ENCODE measurements at places on chromosomes 11 and 22.

GRCh38 chr11:74646215-74646614 is 53.8 kb downstream of the POLD3 start:
- DNase-seq = no peak

DNA sequence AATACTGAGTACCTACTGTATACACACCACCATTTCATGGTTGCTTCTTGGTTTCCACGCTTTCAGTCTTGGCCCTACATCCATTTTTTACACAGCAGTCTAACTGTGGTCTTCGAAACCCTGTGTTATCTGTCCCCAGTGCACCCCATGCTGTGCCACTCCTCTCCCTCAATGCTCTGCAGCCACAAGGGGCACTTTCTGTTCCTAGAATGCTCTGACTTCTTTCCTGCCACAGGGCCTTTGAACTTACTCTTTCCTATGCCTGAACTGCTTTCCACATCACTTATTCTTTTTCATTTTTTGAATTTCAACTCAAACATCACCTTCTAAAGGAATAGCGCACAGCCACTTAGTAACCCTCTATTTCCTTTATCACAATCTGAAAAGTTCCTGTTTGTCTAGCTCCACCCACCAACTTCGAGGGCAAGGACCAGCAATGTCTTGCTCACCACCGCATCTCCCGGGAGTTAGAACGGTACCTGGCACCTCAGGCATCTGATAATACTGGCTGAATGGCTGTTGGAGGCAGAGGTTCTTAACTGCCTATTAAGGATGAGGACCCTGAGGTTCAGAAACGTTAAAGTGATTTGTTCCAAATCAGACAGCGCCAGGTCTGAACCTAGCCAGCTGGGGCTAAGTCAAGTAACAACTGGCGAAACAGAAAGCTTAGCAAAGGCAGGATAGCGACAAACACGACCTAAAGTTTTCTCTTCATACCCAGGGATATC is 568 bp downstream of the ALG8 start:
- DNase-seq = peak; percentile 5

- no peak for DNase-seq
Observed at GRCh38 chr11:5705688-5706087, 16.1 kb downstream of the TRIM22 start.

DNA sequence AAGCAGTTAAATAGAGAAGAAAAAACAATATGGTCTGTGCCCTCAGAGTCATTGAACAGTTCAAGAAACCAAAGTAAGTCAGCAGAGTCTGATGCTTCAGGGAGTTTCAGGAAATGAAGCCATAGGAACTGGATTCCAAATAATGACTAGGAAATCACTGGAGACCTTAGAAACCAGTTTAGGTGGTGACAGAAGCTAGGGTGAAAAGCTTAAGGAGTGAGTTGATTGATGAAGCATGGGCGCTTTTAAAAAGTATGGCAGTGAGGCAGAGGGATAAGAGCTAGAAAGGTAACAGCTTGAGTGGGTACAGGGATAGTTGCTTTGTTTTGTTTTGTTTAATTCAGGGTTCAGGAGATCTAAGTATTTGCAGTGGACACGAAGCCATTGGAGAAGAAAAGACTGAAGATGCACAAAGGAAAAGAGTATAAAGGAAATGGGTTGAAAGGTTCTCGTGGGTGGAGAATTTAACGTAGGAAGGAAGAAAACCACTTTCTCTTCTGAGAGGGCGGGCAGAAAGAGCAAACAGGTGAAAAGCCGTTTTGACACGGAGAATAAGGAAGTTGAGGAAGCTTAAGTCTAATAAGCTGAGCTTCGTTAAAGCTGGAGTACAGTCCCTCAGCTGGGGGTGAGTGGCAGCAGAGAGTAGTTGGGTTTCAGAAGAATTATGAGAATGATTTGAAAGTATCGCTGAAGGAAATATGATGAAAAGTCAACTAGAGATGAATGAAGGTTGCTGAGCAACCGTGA is 14.8 kb downstream of the SGSM3 start:
- no peak for DNase-seq

DNA sequence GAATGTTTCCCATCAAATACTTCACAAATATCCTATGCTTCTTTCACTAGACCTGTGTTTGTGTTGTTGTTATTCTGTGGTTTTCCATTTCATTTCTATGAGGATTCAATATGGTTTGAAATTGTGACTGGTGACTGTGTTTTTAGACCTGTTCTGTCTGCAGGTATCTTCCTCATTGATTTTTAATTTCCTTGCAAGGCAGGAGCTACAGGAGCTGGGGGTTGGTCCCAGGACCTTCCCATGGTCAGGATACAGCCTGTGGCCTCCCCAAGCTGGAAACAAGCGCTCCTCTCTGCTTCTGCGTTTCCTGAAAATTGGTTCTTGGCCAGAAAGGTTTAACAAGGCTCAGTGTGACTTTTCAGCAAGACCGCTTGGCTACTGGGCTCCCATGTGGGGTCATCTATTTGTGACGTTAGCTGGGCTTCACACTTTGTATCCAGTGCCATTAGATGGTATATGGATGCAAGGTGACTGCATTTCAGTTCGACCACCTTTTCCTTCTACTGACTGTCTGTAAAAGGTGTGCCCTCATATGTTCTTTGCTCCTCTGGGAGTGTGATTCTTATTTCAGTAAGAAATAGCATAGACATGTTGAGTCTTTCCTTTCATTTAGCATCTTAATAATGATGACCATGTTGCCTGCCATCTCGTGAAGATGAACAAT is 21.5 kb downstream of the IGLL5 start:
- no peak for DNase-seq

- DNase-seq = no peak
Observed at GRCh38 chr11:115345361-115345760, 158.9 kb downstream of the CADM1 start.

DNA sequence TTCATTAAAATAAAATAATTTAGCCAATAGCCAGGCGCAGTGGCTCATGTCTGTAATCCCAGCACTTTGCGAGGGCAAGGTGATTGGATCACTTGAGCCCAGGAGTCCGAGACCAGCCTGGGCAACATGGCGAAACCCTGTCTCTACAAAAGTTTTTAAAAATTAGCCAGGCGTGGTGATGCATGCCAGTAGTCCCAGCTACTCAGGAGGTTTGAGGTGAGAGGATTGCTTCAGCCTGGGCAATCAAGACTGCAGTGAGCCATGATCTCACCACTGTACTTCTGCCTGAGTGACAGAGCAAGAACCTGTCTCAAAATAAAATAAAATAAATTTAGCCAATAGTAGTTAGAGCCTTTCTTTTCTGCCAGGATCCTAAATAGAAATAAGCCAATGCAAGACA is 12.2 kb downstream of the HPS5 start:
- DNase-seq = no peak

- DNase-seq = no peak
Observed at GRCh38 chr11:16795146-16795545, 56.7 kb downstream of the C11orf58 start.

DNA sequence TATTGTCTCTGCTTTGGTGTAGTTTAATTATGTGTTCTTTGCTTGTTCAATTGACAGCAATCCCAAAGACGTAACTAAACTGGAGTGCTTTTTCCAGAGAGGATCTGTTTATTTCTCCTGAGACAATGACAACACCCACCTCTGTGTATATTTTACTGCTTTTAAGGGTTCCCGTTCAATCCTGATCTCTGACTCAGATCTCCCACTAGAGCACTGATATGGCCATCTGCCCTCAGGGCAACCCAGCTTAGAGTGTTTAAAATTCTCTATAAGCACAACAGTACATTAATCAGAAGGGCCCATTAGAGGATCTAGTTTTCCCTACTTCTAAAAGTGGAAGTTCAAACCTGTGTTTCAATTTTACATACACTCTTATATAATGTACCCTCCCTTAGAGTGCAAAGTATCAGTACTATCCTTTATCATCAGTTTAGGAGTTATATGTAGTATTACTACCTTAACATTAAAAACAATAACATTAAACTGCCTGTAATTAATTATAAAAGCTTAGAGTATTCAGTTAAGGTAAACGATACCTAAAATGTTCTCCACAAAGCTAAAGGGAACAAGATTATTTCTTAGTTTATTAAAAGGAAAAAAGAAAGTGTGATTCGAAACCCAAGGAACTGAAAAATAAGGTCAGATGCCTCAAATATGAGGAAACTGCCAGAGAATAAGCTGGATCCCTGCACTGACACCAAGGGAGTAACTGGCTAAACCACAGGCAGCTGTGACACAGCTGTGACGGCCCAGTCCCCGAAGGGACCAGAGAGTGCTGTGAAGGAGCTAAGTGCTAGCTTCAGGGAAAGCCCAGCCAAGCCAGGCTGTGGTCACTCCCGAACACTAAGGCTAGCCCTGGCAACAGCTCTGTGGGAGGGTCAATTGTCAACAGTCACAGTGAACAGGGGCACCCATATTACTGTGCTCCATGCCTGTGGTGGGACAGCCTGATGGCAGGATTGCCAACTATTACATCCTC is 15.2 kb downstream of the UFD1 start:
- DNase-seq = no peak

DNA sequence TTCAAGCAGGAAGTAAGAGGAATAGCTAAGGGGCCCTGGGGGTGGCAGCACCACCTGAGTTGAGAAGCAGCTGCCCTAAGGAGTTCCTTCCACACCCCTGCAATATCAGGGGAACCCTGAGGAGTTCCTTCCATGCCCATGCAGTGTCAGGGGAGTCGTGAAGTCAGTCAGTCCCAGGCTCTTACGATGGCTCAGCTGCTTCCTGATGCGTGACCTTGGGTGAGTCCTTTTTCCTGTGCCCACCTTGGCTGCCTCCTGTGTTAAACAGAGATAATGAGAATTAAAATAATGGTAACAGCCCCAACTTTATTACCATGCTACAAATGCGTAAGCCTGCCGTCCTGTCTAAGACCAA is 181.1 kb downstream of the MIAT start:
- no peak for DNase-seq

DNA sequence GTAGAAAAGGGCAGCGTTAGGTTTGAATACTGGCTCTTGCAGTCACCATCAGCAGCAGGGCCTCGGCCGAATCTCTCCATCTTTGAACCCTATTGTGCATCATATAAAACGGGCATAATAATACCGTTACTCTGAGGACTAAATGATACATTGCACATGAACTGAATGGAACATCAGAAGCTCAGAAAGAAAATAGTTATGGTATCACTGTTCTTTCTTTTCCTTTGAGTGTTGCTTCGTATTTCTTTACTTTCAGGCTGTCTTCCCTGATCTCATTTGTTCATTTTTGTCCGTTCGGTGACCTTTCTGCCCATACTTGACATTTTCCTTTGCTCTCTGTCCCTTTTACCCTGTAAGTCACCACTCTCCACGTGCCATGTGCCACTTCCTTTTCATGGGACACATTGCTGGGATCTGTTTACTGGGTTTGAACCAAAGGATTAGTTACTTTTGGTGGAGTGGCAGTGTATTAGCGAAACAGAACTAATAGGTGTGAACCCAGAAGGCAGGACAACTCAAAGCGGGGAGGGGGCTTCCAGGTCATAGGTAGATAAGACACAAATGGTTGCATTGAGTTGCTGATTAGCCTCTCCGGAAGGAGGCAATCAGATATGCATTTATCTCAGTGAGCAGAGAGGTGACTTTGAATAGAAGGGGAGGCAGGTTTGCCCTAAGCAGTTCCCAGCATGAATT is 717 bp upstream of the ZNF202 start:
- DNase-seq = no peak

GRCh38 chr11:126484266-126484665 is 128.8 kb downstream of the ST3GAL4 start:
- no peak for DNase-seq

GRCh38 chr11:86370171-86370570 is 4.5 kb upstream of the CCDC81 start:
- DNase-seq = no peak

GRCh38 chr11:114025329-114025907 is 34.1 kb upstream of the ZBTB16 start:
- DNase-seq = no peak

DNA sequence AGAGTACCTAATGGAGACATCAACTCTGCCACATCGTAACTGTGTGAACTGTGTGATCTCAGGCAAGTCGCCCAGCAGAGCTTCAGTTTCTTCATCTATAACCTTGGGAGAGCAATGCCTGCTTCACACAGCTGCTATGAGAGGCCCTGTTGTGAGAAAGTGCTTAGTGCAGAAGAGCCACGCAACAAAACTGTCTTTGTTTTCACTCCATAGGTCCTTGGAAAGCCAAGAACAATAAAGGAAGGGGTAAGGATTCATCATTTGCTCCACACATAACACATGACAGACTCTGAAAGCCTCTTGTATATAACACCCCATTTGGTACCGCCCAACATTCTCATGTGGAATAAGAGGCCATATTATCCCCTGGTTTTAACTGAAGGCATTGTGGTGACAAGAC is 231.9 kb upstream of the ISX start:
- no peak for DNase-seq

DNA sequence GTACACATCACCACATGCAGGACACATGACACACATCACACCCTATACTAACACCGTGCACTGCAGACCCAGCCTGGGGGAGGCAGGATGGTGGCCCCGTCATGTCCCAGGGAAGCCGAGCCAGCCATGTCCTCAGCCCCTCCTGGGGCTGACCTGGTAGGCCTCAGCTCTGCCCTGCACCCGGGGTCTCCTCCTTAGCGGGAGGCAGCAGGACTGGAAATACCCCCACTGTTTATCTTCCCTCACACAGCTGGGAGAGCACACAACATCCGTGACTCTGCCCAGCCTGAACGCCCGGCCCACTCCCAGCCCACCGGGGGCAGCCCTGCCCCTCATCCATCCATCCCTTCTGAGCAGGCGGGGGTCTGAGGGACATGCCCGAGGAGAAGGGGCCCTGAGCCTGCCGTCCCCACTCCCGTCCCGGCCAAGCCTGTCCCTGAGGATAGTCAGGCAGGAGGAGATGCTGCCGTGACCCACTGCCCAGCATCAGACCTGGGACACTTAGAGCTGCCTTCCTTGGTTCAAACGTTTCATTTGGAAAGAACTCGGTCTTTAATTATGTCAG is 945.0 kb downstream of the BRD1 start:
- no peak for DNase-seq

- no peak for DNase-seq
Observed at GRCh38 chr11:13287681-13288080, 10.1 kb downstream of the BMAL1 start.

GRCh38 chr11:44241851-44242250 is 68.1 kb downstream of the ALX4 start:
- DNase-seq = no peak

GRCh38 chr11:78350091-78350645 is 67.5 kb downstream of the GAB2 start:
- no peak for DNase-seq

GRCh38 chr11:65802841-65803240 is 16.0 kb downstream of the OVOL1 start:
- no peak for DNase-seq

- DNase-seq = no peak
Observed at GRCh38 chr11:110973401-110973980, 261.3 kb upstream of the ARHGAP20 start.

DNA sequence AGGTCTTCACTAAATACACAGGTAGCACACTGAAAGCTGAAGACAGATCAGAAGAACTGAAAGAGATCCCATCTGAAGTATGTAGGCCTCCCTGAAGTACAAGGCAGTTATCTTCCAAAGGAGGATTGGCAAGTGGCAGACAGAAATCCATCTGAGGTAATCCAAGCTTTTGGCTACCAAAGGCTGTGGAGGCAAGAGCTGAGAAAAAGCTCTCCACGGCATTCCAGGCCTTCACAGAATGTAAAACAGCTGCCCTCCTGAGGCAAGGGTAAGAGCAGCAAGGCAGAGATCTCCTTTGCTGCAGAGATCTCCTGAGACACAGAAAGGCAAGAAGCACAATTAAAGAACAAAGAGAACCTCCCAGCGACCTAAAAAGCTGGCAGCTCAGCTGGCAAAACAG is 19.1 kb downstream of the PIK3C2A start:
- no peak for DNase-seq

GRCh38 chr11:63939397-63939891 is 642 bp downstream of the NAA40 start:
- no peak for DNase-seq
